Right renal cortex interstitium (tissue), 3 donors: ENCODE measurements at places on chromosomes 13 and 19. TPM values are rescaled to one million over a fixed set of nuclear protein-coding genes. Genes with fewer than 3 reads are reported as not detected.

- no peak for DNase-seq
Measured at GRCh38 chr13:92197669-92198068, 799.2 kb downstream of the GPC5 start.

- no peak for DNase-seq
Measured at GRCh38 chr19:29422486-29423085, 103.2 kb upstream of the VSTM2B start.

GRCh38 chr19:47469719-47470118 lies 2.0 kb downstream of the SLC8A2 start:
- no peak for DNase-seq

GRCh38 chr19:11460207-11460606 lies 20.6 kb downstream of the ELAVL3 start:
- no peak for DNase-seq

DNA sequence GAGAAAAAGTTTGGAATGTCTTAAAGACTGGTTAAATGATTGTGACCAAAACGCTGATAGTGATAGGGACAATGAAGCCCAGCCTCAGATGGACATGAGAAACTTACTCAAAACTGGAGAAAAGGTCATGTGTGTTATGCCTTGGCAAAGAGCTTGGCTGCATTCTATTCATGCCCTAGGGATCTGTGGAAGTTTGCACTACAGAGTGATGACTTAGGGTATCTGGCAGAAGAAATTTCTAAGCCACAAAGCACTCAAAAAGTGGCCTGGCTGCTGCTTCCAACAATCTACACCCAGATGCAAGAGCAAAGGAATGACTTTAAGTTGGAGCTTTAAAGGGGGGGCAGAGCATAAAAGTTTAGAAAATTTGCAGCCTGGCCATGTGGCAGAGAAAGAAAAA lies 521.3 kb downstream of the UQCRFS1 start:
- no peak for DNase-seq

DNA sequence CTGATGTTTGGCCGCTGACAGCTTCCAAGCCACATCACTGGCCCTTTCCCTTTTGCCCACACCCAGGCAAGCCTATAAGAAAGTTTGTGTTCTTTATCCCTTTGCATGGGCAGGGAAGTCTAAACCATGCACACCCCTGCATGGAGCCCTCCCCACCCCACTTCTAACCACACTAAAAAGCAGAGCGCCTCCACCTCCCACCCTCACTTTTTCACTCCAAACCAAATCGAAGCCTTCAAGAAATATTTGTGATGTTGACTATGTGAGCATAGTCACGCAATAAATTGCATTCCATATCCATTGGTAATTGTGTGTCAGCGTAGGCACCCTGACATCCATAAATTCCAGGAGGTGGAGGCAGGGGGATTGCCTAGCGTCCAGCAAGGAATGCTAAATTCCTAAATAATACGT lies 104.4 kb upstream of the LSM14A start:
- no peak for DNase-seq

GRCh38 chr13:25738342-25739196 lies 313.2 kb downstream of the SHISA2 start:
- no peak for DNase-seq

GRCh38 chr13:94967183-94968039 lies 255.1 kb upstream of the SOX21 start:
- no peak for DNase-seq

- no peak for DNase-seq
Measured at GRCh38 chr19:7997809-7998480, 7.5 kb downstream of the ELAVL1 start.

DNA sequence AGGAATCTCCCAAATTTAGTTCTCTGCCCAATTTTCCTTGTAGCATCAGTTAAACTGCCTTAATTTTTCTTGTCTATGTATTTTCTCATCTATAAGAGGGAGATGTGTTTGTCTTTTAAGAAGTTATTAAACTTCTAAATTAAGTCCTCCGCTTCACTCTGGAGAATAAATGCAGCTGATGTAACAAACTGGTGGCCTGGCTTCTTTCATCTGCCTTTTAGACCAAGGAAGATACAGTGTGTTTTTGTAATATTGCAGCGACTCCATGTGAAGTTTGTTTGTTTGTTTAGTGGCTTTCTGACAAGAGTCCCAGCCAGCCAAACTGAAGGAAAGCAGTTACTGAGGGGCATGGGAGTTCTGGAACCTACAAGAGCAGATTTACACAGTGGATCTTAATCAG lies 56.4 kb downstream of the KLF12 start:
- DNase-seq: no peak

DNA sequence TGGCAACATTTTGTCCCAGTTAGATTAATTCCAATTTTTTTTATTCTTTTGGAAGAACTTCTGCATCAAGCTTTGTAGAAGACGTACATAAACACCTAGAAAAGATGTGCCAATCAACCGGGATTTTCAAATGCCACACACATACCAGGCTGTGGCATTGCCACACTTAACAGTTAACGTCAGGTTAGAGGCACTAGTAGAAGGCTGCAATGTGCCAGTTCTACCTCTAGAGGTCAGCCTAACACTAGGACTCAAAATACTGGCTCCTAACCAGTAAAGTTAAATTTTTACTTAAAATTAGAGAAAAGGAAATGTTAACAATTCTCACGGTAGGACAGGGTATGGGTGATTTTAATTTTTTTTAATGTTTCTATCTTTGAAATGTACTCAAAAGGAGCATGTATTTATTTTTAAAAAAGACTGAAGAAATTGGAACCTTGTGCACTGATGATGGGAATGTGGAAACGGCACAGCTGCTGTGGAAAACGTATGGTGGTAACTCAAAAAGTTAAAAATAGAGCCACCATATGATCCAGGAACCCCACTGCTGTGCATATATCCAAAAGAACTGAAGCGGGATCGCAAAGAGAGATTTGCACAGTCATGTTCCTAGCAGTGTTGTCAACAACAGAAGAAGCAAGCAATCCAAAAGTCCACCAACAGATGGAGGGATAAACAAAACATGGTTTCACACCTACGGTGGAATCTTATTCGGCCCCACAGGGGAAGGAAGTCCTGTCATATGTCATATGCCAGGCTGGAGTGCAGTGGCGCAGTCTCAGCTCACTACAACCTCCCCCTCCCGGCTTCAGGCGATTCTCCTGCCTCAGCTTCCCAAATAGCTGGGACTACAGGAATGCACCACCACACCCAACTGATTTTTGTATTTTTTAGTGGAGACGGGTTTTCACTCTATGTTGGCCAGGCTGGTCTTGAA lies 30.3 kb downstream of the CRYL1 start:
- DNase-seq: peak; percentile 69

The TPRX2 gene
- polyA plus RNA-seq: not detected

GRCh38 chr13:21674490-21675009 lies 3.7 kb downstream of the FGF9 start:
- no peak for DNase-seq

DNA sequence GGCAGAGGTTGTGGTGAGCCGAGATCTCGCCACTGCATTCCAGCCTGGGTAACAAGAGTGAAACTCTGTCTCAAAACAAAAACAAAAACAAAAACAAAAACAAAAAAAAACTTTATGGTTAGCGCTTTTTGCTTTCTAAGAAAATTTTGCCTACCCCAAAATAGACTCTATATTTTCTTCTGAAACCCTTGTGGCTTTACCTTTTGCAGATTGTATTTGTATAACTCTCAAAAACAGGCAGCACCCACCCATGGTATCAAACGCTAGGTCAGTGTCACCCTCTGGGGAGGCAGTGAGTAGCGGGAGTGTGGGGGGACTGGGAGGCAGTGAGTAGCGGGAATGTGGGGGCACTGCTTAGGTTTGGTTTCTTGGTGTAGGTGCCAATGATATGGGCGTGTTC lies 7.5 kb upstream of the SLC39A3 start:
- no peak for DNase-seq

The PSG3 gene
- 0.46 TPM for polyA plus RNA-seq

GRCh38 chr13:45199711-45200110 lies 1.1 kb downstream of the KCTD4 start:
- no peak for DNase-seq

DNA sequence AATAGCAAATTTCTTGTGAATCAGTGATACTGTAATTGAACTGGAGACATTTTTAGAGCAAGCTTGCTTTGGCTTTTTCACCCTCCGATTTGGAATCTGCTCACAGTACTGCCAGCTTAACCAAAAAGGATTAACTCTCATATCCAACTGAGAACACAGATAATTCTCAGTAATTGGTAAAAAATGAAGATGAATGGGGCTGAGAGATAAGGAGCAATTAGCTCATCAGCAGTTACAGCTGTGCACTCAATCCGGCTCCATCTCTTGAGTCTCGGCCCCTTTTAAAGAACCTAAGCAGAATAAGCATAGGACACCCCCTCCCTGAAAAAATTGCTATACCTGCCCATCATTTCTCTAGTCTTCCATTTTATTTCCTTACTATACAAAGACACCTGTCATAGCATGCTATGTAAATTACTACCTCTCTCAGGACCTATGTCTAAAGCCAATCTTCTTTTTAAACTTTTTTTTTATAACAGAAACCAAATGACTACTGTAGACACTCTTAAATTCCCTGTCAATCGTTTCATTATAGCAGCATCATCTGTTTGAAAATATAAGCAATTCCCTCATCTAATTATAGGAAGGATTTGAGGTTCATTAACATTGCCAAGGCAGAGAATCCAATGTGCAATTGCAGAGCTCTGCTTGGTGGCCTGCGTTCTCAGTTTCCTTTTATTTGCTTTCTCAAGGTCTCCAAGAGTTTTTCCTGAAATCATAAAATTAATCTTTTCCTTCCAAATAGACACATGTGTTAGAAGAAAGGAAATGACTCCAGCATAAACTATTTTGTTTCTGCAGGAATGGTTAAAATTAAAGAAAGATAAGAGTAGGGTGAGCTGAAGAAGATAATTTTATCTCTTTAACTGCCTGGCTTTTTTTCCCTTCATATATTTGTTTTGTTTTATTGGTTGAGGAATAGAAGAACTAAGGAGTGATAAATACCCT lies 242.1 kb downstream of the DACH1 start:
- DNase-seq: no peak

- no peak for DNase-seq
Measured at GRCh38 chr13:21399741-21400140, 59.4 kb downstream of the ZDHHC20 start.

DNA sequence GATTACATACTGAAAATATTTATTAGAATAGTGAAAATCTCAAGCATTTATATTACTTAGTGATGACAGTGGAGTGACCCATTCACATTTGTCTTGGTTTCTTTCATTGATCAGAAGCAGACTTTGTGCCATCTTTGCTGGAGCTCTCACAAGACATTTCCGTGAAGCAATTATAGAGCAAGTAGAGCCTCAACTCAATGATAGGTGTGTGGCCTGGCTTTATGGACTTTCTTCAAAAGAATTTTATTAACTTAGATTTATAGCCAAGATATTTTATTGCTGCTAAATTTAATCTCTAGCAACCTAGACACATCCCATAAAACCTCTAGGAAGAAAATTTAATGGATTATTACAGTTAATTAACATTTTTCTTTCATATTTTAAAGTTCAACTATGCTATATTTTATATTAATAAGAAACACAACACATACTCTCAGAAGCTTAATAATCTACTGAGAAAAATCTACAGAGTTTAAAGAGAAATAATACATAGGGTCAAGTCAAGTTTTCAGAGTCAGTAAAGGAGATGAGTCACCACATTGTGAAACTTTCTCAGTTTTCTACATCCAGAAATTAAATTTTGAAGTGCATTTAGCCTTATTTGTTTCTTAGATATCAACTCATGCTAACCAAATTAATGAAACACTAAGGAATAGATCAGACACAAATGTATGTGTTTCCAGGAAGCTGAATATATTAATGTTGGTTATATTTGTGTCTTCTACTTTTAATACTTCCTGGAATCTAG lies 160.5 kb downstream of the LACC1 start:
- DNase-seq: no peak

The CGB8 gene
- not detected for polyA plus RNA-seq

DNA sequence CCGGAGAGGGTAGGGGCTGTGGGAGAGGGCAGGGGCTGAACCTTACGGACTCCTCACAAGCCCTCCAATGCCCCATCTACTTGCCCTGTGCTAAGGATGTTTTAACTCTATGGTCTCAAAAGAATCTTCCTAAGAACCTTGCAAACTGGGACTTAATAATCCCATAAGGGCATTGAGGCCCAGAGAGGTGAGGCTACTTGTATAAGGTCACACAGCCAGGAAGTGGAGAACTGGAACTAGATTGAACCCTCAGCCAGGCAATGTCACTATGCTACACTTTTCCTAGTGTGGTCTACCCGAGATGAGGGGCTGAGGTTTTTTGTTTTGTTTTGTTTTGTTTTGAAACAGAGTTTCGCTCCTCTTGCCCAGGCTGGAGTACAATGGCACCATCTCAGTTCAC lies 10.5 kb upstream of the APOC4 start:
- DNase-seq: no peak
